ENCODE measurements at places on chromosomes 12 and 14. TPM values are rescaled to one million over a fixed set of nuclear protein-coding genes. Genes with fewer than 3 reads are reported as not detected.

GRCh38 chr12:131151558-131152345, 198.0 kb downstream of the ADGRD1 start:
- no peak for DNase-seq

DNA sequence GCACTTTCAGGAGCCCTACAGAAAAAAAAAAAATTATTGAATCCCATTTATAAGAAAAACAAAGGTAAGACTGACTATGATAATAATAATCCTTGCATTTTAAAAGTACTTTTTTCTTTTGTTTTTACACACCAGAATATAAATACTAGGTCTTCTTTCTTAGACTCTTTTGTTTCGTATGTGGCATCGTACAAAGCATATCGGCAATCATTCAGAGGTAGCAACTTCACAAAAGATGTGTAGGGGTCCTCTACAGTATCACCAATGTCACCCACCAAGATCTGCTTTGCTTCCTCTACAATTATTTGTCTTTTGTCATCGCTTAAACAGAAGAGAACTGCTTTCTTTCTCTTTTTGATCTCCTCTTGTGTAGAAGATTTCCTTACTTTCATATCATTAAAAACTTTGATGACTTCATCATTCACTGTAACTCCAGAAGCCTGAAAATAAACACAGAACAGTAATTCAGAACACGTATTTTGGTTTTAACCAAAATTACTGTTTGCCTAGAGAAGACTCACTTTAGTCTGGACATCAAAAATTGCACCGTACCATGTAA, 1.2 kb downstream of the CFL2 start:
- DNase-seq, result no peak

DNA sequence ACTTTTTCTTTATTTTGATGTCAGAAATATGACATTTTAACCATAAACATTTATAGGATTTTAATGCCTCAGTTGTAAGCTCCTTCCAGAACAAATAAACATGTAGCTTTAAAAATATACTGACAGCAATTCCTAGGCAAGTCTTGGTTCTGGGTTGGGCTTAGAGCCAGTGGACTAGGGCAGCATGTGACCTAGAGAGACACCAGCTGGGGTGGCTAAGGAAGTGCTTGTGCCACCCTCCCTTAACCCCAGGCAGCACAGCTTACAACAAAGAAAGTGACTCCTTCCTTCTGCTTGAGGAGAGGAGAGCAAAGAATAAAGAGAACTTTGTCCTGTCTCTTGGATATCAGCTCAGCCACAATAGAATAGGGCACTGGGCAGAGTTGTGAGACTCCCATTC, 61.6 kb upstream of the KTN1 start:
- no peak for DNase-seq

DNA sequence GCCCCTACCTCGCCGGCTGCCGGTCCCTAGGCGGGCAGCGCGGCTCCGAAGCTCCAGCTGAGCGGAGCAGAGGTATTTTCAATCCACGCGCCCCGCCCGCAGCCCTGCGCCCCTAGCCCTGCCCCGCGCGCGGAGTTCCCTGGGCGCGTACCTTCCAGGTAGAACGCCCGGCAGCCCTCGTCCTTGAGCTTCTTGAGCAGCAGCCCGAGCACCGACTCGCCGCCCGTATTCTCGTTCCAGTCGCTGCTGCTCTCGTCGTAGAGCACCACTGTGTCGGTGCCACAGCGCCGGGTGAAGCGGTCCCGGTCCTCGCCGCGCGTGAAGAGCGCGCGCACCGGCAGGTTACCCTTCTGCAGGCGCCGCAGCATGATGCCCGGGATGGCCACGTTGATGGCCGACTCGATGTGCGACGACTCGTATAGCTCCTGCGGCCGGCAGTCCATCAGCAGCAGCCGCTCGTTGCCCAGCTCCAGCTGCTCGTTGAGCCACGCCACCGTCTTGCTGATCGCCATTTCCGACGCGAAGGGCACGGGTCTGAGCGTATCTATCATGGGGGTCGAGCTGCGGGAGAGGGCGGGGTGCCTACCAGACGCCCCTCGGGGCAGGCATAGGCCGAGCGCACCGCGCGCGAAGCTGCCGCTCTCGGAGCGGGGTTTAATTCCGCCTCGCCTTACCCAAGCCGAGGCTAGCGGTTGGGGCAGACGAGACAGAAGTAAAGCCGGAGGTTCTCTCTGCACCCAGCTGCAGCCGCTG, 636 bp downstream of the DUSP6 start:
- peak; percentile 87 for DNase-seq

- no peak for DNase-seq
These were observed 196.9 kb downstream of the ALG10 start for GRCh38 chr12:34219046-34219770.

DNA sequence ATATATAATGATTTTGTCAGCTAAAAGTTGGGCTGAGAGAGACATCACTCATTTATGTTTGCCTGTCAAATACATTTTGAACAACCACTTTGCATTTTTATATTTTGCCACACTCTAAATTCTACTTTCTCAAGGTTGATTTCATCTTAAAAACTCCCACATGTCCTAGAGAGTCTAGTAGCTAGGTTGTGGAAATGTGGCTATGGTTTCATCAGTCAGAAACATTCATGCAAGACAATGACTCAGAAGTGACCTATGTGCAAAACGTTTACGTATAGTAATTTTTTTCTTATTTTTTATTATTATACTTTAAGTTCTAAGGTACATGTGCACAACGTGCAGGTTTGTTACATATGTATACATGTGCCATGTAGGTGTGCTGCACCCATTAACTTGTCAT, 27.4 kb upstream of the PRKD1 start:
- DNase-seq, result no peak

OR6C2 gene
- total RNA-seq, result not detected

PLEKHG7 gene
- total RNA-seq, result 1.5 TPM

BMP4 gene
- 11.2 TPM for total RNA-seq

Data from kidney (tissue), 22 donors.